ENCODE measurements at places on chromosomes 2 and 18.

DNA sequence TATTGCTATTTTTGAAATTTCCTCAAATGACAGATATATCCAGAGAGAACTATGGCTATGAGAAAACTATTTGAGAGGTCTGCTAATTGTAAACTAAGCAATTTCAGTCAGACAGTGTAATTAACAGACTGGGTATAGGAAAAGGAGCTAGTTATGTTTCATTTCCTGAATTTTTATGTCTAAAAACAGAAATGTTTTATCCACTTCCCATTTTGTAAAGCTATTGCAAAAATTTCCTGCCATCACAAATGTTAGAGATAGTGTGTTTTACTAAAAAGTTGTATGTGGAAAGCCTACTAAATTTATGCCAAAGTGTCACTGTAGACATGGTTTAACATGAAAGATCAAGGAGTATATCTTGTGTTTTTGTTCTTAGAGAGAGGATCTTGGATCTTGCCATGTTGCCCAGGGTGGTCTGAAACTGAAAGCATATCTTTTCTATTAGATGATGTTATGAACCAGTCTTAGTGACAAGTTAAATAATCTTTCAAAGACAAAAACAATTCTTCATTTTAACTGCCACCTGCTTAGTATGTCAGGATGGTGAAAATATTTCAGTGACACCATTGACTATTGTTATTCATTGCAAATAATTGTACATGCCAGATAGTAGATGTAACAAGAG is 40.5 kb upstream of the ITPRID2 start:
- DNase-seq = no peak

- no peak for DNase-seq
These were observed 88.1 kb downstream of the CMPK2 start for GRCh38 chr2:6777626-6778025.

- no peak for DNase-seq
These were observed 9.5 kb downstream of the PRKRA start for GRCh38 chr2:178441426-178441825.

- DNase-seq = no peak
These were observed 2.9 kb downstream of the SPIRE1 start for GRCh38 chr18:12654971-12655370.

GRCh38 chr2:222952204-222952603 is 91.4 kb downstream of the ACSL3 start:
- no peak for DNase-seq

DNA sequence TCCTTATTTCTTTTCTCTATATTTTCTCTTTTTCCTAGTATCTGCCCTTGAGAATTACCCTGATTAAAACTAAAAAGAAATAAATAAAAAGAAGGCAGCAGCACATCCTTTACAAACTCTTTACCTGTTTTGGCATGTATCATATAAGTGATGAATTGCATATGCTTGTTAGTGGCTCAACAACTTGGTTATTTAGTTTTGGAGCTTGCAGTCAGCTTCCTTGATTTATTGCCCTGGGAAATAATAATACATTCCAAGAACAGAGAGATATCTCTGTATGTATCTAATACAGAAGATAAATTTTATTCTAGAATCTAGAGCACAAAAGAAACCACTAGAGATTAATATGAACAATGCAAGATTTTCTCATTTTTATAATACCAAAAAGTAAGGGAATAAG is 139.8 kb upstream of the ZC3H15 start:
- no peak for DNase-seq

- DNase-seq = no peak
These were observed 54.0 kb downstream of the HRH4 start for GRCh38 chr18:24514439-24514838.

GRCh38 chr18:2987876-2988790 is 24.8 kb downstream of the LPIN2 start:
- no peak for DNase-seq
